Lung microvascular endothelial cell (primary cell): ENCODE measurements at places on chromosomes 7 and 10. TPM values are rescaled to one million over a fixed set of nuclear protein-coding genes. Genes with fewer than 3 reads are reported as not detected.

PRTFDC1 gene
- total RNA-seq, result 5.6 and 7.6 TPM in 2 replicates

CLDN3 gene
- 0.44 and 0.60 TPM in 2 replicates for total RNA-seq

RADIL gene
- 2.0 and 3.2 TPM in 2 replicates for total RNA-seq

GRID2IP gene
- total RNA-seq, result under 0.01 TPM in 2 replicates

STAG3 gene
- 0.20 and 0.22 TPM in 2 replicates for total RNA-seq

PTPN20 gene
- under 0.01 and 1.4 TPM in 2 replicates for total RNA-seq

SCIN gene
- total RNA-seq, result not detected in 2 replicates

MEOX2 gene
- 0.22 and 0.40 TPM in 2 replicates for total RNA-seq

C10orf143 gene
- total RNA-seq, result 0.22 and 0.40 TPM in 2 replicates

OR13A1 gene
- not detected in 2 replicates for total RNA-seq

TBX20 gene
- not detected in 2 replicates for total RNA-seq

APBB1IP gene
- total RNA-seq, result under 0.01 TPM in 1 of 2 replicates, not detected in the other

CHST3 gene
- 5.4 and 6.9 TPM in 2 replicates for total RNA-seq

SLC26A3 gene
- total RNA-seq, result not detected in 2 replicates

STRIP2 gene
- total RNA-seq, result 1.8 and 2.6 TPM in 2 replicates

C10orf71 gene
- not detected in 2 replicates for total RNA-seq

CARD11 gene
- total RNA-seq, result 2.2 and 3.1 TPM in 2 replicates

PANK1 gene
- 1.3 and 1.6 TPM in 2 replicates for total RNA-seq

DYDC2 gene
- total RNA-seq, result not detected in 2 replicates

BICC1 gene
- total RNA-seq, result under 0.01 and 0.20 TPM in 2 replicates

CRPPA gene
- 1.2 and 1.3 TPM in 2 replicates for total RNA-seq
